ENCODE measurements at places on chromosomes 1 and 21.

- no peak for DNase-seq
These were observed 426.6 kb upstream of the ESRRG start for GRCh38 chr1:217149791-217150190.

DNA sequence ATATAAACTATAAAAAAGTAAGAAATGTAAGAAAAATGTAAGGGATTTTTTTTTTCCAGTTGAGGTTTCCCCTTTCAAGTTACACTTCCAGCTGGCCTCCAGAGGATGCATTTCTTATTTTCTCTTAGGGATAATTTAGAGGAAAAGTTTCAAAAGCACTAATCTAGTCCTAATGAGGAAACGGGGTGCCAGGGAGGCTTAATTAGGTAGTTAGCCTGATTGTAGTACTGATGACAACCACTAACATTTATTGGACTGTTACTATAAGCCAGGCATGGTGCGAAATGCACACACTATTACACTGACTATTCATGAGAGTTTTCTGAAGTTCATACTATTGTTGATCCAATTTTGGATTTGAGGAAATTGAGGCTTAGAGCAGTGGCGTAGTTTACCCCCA, 290.8 kb upstream of the FMN2 start:
- DNase-seq = no peak

DNA sequence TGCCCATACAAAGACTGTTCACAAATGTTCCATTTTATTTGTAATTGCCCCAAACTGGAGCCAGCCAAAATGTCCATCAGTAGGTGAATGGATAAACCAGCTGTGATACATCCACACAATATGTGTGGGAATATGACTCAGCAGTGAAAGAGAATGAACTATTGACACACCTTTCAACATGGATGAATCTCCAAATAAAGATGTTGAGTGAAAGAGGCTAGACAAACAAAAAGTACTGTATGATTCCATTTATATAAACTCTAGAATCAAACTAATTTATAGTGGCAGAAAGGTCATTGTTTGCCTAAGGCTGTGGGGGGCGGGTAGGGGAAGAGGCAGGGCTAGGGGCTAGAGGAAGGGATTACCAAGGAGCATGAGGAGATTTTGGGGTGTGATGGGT, 4.5 kb downstream of the DHCR24 start:
- no peak for DNase-seq

GRCh38 chr1:29457496-29458368, 221.4 kb downstream of the PTPRU start:
- no peak for DNase-seq

- no peak for DNase-seq
These were observed 70.8 kb downstream of the SMYD2 start for GRCh38 chr1:214351551-214352277.

GRCh38 chr1:233393084-233393840, 65.7 kb downstream of the MAP3K21 start:
- no peak for DNase-seq

DNA sequence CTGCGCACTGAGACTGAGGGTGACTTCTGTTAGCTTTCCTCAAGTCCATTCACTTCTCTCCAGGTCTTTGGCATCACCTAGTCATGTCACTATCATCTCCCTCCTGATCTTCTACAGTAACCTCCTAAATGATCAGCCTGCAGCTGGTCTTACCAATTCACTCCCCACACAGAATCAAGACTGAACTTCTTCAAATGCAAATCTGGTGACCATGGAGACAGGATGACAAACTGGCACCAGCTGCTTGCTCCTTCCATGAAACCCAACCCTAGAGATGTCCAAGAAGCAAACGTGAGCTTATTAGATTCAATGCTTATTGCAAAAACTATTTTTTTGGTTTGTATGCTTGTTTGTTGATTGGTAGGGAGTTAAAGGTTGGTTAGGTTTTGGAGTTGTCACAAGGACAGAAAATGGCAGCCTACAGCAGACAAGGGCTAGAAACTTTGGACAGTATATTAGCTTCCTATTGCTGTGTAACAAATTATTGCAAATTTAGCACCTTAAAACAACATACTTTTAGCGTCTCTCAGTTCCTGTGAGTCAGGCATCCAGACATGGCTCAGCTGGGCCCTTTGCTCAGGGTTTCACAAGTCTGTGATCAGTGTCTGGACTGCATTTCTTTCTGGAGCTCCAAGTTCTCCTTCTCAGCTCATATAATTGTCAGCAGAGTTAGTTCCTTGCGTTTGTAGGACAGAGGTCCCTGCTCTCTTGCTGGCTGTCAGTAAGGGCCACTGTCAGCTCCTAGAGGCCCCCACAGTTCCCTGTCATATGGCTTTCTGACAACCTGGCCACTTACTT, 53.3 kb upstream of the GJA8 start:
- DNase-seq = no peak
